NCI-H187 (cell line): ENCODE measurements at places on chromosomes 3 and 15.

- DNase-seq = no peak
Measured at GRCh38 chr15:72706266-72706665, 20.3 kb downstream of the BBS4 start.

- DNase-seq = no peak
Measured at GRCh38 chr3:114384558-114384903, 90.7 kb downstream of the TIGIT start.

DNA sequence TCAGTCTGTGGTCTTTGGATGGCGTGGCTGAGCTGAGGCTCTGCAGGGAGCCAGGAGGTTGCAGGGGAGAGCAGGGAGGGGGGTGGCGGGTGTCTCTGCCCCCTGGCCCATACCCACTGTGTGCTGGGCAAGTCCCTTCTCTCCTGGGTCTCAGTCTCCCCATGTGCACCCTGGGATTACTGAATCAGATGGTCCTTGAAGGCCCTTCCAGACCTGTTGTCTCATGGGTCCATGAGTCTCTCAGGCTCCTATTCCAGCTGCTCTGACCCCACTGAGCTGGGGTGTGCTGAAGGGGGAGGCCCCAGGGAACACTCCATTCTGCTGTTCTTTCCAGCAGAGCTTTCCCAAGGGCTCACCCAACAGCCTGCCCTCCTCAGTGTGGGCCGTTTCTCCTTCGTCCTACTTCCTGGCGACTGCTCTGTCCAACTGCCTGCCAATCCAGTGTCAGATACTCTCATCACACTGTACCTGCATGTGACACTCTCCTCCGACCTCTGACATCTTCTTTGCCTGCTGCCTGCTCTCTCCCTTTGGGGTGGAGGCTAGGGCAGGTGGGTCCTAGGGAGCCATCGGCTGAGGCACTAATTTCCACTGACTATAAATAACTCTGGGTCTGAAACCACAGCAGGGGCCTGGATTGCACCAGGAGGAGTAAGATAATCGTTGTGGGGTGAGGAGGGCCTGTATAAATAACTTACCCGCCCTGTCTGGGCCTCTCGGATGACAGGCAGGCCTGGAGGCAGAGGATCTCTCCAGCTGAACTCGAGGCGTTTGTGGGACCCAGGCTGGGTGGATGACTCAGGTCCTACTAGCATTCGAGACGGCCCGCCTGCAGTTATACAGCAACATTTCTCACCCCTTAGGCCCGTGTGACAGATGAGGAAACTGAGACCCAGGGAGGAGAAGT, 67.1 kb downstream of the ATP2B2 start:
- DNase-seq = no peak

DNA sequence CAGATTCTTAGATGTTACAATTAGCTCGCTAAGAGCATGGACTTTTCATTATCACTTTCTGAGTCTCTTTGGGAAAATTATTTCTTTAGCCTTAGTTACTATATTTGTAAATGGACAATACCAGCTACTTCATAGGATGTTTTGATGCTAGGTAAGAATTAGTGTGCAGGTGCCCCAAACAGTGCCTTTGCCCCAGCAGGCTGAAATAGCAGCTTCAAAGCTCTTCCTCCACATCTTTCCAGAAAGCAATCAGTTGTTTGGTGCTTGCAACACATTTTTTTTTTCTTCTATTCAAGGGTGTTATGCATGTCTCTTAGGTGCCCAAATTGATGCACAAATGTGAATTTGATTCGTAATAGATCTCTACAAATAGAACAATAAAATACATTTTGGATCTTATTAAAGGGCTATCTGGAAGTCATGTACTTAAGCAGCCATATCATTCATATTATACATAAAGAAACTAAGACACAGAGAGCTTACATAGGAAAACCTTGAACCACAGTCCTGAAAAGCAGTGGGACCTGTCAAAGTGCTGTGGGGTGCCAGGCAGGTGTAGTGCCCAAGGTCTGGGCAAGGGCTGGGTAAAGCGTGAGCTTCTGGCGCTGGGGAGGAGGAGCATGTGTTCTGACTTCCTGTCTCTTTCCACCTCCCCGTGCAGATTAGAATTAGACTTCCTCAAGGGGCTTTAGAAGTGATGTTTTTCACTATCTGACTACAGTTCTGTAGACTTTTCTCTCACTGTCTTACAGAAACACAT, 62.9 kb downstream of the FNDC3B start:
- no peak for DNase-seq

GRCh38 chr3:111112913-111113312, 41.3 kb downstream of the NECTIN3 start:
- DNase-seq = no peak

- DNase-seq = no peak
Measured at GRCh38 chr3:170049146-170050000, 11.6 kb downstream of the GPR160 start.

GRCh38 chr3:100913870-100914648, 79.2 kb downstream of the ABI3BP start:
- no peak for DNase-seq

DNA sequence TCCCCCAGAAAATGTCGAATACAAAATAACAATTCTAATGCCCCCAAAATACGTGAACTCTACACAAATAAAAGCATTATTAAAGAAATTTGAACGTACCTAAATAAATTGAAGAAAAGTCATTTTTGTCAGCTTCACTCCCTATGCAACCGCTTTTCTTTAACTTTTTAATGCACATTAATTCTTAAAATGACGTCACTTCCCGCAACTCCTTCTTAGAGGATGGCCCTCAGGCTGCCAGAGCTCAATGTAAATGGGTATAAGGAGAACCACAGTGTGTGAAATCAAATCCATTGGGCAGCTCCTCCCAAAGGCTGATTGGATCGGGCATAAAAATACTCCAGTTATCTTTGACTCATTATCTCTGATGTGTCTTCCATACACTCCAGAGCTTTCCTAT, 736.9 kb downstream of the GBE1 start:
- DNase-seq = no peak

GRCh38 chr3:186583831-186584230, 13.3 kb downstream of the DNAJB11 start:
- DNase-seq = no peak

GRCh38 chr3:78894787-78895186, 873.0 kb downstream of the ROBO1 start:
- DNase-seq = no peak

GRCh38 chr3:153789380-153789779, 331.8 kb upstream of the ARHGEF26 start:
- no peak for DNase-seq

GRCh38 chr15:79195239-79195638, 87.3 kb upstream of the ANKRD34C start:
- no peak for DNase-seq
